Neural crest cell (in vitro differentiated cells): ENCODE measurements at places on chromosomes 7 and 10. TPM values are rescaled to one million over a fixed set of nuclear protein-coding genes. Genes with fewer than 3 reads are reported as not detected.

The HOXA4 gene
- total RNA-seq, result 0.68 and 0.96 TPM in 2 replicates

The PSD gene
- total RNA-seq, result 36.1 and 37.4 TPM in 2 replicates

- no peak for DNase-seq
Measured at GRCh38 chr7:133807624-133808492, 319.3 kb upstream of the LRGUK start.

The KCNK18 gene
- total RNA-seq, result not detected in 2 replicates

- no peak for DNase-seq
Measured at GRCh38 chr7:110521357-110521911, 569.5 kb upstream of the LRRN3 start.

GRCh38 chr10:133129859-133130495 is 30.0 kb upstream of the KNDC1 start:
- no peak for DNase-seq

The CNNM1 gene
- 1.6 and 2.0 TPM in 2 replicates for total RNA-seq

DNA sequence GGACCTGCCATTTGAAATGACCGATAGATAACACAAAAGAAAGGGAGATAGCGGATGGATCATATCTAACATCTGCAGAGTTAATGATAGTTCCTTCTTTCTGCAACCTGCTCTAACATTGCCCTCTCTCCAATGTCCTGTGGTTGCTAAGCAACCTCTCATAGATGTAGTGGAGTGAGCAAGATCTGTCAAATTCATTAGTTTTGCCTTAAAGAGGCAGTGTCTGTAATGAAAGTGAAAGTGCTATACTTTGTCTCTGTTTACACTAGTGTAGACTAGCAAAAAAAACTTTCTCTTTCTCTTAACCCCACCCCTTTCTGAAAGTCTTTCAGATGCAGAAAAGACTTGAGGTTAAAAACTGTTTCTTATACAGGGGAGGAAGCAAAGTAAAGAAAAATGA is 1196.9 kb downstream of the SORCS3 start:
- DNase-seq, result no peak

The NANOS1 gene
- 2.8 and 3.0 TPM in 2 replicates for total RNA-seq

DNA sequence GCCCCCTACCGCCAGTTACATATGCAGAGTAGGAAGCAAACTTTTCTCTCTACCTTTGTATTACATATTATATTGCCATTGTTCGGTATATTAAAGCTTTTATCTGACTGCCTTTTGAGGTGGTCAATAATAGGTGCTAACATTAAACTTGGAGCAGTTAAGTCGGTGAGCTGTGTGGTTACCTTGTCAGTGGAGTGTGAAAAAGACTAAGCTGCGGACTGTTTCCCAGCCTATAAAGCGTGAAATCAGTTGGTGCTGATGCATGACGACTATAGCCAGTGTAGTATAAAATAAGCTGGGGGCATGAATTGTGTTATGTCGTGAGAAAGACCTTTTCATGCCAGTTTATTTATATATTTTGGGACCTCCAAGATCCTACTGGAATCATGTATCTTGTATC is 33.7 kb downstream of the R3HCC1L start:
- DNase-seq, result no peak

- DNase-seq, result no peak
Measured at GRCh38 chr7:20784388-20785156, 2.1 kb downstream of the SP8 start.

The WDFY4 gene
- not detected in 2 replicates for total RNA-seq
